ENCODE measurements at places on chromosomes 7 and 10.
A peak's percentile ranks its signal among the peaks of the same experiment; 100 is the strongest.

DNA sequence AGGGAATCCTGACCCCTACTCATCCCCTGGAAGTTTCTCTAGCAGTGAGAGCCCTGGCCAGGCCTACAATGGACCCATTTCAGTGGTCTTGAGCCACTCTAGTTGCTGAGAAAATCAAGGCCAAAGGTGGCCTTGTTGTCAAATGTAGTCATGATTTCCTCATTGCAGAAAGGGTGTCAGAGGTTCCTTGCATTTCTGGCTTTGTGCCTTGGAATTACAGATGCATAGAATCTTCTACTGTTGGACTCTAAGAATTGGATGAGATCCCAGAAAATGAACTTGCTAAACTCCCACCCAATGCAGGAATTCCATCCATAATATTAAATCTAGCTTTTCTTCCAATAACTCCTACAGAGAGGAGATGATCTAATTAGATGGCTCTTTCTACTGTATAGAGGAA lies 12.2 kb downstream of the CPA2 start:
- peak; percentile 89 for DNase-seq

DNA sequence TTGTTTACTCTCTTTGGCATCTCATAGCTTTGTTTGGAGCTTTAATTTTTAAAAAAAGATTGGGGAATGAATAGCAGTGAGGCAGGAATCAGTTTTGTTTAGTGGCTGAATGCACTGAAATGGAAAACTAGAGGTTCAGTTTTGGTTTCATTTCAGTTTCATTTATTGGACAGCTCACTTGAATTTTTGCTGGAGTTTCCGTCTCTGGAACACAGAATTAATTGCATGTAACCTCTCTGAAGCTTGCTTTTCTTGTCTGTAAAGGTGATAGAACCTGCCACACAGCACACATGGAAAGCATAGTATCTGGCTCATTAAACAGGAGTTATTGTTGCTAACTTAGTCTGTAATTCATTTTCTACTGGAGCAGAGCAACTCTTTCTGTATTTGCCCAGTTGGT lies 7.1 kb downstream of the GRM8 start:
- no peak for DNase-seq

DNA sequence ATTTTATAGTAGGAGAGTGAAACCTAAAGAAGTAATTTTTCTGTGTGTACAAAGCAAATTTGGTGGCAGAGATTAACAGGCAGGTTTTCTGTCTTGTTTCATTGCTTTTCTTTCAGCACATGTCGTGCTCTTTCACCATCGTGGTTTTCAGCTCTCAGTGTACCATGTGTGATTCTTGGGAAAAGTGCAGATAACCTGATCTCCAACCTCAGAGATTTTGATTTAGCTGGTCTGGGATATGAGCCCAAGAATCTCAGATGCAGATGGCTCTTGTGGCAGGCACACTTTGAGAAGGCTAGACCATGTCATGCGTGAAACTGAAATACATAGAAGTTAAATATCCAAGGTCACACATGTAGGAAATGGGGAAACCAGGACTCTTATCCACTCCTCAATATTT lies 317.4 kb downstream of the EXOC4 start:
- DNase-seq: no peak

GRCh38 chr10:75827587-75828021 lies 396.2 kb downstream of the LRMDA start:
- no peak for DNase-seq

DNA sequence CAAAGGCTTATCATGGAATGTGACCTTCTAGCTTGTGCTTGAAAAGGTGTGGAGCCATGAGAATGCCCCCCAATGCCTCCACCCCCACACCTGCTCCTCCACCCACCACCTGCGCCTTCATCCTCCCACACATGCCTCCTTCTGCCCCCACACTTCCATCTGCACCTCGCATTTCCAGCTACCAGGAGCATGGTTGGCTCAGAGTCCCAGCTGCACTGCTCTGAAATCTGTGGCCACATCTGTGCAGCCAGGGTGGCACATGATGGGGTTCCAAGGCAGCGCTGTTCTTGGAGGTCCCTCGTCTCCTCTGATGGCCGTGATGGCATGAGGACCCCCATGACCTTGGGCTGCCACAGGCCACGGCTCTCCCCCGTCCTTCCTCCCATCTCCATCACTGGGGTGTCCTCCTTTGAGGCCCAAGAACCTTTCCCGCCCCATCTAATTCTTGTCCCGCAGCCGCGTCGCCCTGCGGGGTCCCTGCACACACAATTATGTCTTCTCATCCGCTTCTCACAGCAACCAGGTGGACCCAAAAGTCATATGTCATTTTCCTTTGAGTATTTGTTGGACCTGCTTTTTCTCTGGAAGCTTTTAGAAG lies 40.6 kb upstream of the CNPY1 start:
- no peak for DNase-seq
